ENCODE measurements at places on chromosomes 7 and 10. TPM values are rescaled to one million over a fixed set of nuclear protein-coding genes. Genes with fewer than 3 reads are reported as not detected.

SPDYE8 gene
- polyA plus RNA-seq = 1.0 TPM

HOGA1 gene
- polyA plus RNA-seq = 63.1 TPM

STEAP2 gene
- 15.4 TPM for polyA plus RNA-seq

GNAT3 gene
- polyA plus RNA-seq = not detected

ZNF12 gene
- polyA plus RNA-seq = 36.0 TPM

LAMB1 gene
- 715 TPM for polyA plus RNA-seq

NUB1 gene
- 78.4 TPM for polyA plus RNA-seq

DNA sequence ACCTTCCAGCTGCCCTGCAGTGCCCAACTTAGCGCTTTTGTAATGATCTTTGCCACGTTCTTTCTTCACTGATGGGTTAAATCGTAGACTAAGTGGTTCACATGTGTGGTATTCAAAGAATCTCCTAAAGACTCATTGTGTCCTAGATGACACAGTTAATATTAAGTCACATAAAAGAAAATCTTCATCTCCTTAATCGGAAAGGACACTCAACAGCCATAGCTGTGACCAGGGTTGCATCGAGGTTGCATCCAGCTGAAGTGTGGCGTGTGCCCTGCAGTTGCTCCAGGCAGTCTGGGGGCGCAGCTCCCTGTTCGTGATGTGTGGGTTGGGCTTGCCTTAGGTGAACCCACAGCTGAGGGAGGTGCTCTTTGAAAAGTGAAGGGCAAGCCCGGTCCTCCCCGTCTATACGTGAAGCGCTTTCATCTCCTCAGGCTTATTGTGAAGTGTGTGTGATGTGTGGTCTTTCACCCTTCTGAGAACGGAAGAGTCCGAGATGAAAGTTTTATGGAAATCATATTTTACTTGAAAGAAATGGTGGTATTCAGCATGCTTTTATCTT lies 122.7 kb downstream of the TRRAP start:
- no peak for DNase-seq

DNA sequence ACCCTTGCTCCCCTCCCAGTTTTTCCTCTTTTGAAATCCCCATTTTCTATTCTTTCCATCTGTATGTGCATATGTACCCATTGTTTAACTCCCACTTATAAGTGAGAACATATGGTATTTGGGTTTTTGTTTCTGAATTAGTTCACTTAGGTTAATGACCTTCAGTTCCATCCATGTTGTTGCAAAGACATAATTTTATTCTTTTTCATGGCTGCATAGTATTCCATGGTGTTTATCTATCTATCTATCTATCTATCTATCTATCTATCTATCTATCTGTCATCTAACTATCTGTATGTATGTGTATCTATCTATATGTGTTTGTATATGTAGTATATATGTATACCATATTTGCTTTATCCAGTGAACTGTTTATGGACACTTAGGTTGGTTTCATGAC lies 264.2 kb upstream of the SEMA3E start:
- DNase-seq = no peak

DNA sequence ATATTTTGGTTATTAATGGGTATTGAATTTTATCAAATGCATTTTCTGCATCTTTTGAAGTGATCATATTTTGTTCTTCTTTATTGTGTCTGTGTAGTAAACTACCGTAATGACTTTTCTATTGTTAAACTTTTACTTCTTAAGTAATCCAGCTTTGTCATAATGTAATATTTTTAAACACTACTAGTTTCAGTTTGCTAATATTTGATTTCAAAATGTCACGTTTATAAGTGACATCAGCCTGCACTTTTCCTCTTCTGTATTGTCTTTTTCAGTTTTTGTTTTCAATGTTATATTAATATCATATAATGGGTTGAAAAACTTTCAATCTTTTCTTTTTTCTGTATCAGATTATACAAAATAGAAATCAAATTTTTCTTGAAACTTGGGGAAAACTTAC lies 71.6 kb upstream of the ANKRD1 start:
- DNase-seq = no peak

DNA sequence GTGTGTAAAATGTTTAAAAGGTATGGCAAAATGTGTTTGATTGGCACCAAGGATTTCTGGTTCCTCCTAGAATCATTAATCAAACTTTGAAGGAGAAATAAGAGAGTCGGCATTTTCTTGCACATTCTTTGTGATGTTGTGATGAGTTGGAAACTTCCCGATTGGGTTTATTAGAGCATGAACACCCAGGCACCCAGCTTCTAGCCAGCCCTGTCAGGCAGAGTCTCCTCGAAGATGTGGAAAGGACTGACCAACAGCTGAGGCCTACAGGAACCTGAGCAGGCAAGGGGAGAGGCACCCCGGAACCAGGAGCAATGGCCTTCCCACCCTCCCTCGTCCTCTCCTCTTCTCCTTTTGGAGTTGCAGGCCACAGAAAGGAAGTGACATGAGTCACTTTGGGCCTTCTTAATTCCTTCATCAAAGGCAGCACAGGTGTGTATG lies 68.7 kb downstream of the EGFR start:
- no peak for DNase-seq

- no peak for DNase-seq
Measured at GRCh38 chr7:36029853-36030515, 123.1 kb upstream of the EEPD1 start.

DNA sequence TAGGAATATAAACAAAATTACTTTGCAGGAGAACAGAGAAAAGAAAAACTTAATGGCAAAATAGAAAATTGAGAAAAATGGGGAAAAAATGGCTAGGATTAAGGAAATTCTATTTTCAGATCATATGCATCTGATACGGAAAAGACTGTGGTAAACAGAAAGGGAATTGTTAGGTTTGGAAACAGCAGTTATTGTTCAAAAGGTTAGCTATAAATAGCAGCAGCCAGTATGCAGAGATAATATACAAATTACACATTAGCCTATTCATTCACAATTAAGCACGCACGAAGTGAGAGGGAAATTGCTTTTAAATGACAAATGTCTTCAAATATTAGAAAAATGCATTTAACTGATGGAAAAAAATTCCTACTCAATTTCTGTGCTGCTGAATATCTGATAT lies 224.1 kb upstream of the FAM3C start:
- no peak for DNase-seq

GRCh38 chr7:79037001-79037400 lies 416.5 kb downstream of the MAGI2 start:
- no peak for DNase-seq

- DNase-seq = no peak
Measured at GRCh38 chr7:132622081-132622480, 45.8 kb upstream of the PLXNA4 start.
